NCI-H1930 (cell line): ENCODE measurements at places on chromosomes 5 and 9.

DNA sequence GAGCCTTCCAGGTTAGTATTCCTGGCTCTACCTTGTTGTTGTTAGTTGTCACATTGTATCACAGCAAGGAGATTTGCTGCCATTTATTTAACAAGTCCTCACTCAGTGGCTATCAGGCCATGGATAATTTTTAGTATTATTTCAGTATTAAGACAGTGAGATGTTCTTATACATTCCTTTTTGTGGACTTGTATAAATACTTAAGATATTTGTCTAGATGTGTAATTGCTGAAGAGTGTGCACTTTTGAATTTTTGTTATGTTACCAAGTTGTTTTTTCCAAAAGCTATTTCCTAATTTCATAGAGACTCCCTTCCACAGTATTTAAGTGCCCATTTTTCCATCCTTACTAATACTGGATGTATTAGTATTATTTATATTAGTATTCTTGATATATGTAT, 22.0 kb downstream of the SLC36A1 start:
- DNase-seq, result no peak

GRCh38 chr5:143862271-143862670, 50.3 kb downstream of the HMHB1 start:
- DNase-seq, result no peak

- DNase-seq, result no peak
Measured at GRCh38 chr5:109823597-109823996, 133.9 kb downstream of the MAN2A1 start.

DNA sequence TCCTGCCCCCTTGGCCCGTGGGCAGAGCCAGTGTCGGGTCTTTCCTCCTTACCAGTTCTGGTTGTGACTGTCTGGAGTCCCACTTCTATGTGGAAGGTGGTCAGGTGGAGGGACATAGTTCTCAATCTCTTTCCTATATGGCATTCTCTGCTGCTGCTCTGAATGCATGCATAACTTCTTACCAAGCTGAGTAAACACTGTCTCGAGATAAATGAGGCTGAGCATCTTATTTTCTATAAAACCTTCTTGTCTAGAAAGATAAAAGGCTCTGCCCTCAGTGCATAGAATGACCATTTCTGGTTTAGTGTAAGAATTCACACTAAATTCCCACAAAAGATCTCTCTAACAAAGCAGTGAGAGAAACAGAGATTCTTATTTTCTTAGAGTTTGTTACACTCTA, 106.2 kb upstream of the TBC1D2 start:
- no peak for DNase-seq

DNA sequence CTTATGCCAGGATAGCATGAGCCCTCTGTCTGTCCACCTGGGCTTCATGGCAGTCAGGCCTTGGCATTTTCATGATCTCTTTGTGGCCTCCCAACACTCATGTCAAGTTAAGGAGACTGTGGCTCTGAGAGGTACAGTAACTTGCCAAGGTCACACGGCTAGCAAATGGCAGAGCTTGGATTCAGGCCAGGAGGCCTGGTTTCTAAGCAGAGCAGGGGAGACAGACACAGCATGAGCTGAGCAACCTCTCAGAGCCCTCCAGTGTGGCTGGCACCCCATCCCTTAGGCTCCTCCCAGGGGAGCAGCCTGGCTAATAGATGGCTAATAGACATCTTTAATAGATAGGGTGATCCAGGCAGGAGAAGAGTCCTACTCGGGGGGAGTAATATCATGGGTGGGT, 4.1 kb downstream of the SYNPO start:
- DNase-seq, result no peak
